ENCODE measurements at places on chromosomes 4 and X.

DNA sequence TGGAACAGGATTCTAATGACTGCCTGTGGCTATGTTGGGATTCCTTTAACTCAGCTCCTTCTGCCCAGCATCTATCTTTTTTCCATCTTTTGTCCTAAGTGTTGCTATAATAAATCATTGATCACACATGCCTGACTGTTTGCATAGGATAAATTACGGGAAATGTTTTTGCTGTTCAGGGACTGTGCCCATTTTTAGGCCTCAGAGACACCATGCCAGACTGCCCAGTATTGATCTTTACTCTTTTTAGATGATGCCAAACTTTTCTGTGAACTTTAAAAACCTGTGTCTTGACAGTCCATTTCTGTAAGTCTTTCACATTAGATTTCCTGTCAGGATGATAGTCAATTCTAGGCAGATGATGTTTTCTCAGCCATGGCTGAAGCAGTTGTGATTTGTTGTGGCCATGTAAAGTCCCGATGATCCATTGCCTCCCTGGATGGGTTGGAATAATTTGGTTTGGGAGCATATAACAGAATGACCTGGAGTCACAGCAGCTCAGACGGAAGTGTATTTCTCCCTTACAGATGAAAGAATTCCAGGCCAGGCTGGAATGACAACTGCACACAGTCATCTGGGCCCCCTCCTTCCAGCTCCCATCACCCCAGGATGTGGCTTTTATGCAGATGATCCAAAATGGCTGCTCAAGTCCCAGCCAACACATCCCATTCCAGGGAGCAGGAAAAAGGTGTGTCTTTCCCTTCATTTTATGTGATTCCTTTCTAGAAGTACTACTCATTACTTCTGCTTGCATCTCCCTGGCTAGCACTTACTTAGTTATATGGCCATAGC is 3.4 kb downstream of the HTT-AS start:
- H3K36me3 ChIP-seq = no peaks in the 10 kb centered on the region
- no peak overlapping the region for H3K4me3 ChIP-seq
- no peaks in the 10 kb centered on the region for H3K27me3 ChIP-seq
- peaks cover 8% of the 10 kb centered on the region for H3K4me1 ChIP-seq

DNA sequence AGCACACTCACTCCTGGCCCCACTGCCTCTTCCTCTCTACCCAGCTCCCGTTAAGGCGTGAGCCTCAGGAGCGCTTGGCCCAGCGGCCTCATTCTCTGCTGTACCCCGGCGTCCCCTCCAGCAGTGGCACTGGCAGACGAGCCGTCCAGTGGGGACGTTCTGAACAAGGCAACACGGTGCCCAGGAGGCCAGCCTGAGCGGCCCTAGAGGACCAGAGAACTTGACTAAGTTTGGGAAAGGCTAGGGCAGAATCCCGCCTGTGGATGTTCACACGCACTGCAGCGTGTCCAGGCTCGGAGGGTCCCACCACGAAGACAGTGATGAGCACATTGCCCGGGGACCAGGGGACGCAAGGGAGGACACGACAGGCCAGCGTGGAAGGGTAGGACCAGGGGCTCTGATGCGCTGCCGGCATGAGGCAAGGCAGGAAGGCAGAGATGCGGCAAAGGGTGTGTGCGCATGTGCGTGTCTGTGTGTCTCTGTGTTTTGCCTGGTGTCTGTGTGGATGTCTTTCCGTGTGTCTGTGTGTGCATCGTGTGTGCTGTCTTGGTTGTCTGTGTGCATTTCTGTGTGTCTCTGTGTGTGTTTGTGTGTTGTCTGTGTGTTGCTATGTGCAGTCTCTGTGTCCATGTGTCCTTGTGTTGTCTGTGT is 89.4 kb downstream of the ABLIM2 start:
- DNase-seq = no peak
- H3K4me3 ChIP-seq = no peak overlapping the region
- H3K27me3 ChIP-seq = no peaks in the 10 kb centered on the region
- no peak overlapping the region for H3K27ac ChIP-seq

DNA sequence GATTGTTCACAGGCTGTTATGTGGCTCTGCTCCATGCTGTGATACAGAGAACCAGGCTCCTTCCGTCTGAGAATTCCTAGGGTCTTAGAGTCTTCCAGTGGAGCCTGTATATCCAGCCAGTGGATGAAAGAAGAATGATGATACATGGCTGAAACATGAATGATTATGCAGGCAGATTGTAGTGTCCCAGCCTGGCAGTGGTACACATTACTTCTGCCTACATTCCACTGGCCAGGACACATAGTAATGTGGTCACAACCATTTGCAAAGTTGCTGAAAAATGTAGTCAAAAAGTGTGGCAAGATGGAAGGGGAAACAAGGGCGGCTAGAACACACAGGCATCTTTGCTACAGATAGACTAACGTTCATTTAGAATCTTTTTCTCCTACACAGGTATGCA is 4.5 kb upstream of the GBA3 start:
- H3K27ac ChIP-seq = no peak overlapping the region
- no peaks in the 10 kb centered on the region for H3K4me1 ChIP-seq

- no peak overlapping the region for H3K27ac ChIP-seq
- no peaks in the 10 kb centered on the region for H3K27me3 ChIP-seq
- H3K4me3 ChIP-seq = no peak overlapping the region
- no peaks in the 10 kb centered on the region for H3K36me3 ChIP-seq
Observed at GRCh38 chr4:124640022-124640730, 72.4 kb downstream of the ANKRD50 start.

GRCh38 chrX:25002661-25003020 is 13.1 kb downstream of the ARX start:
- DNase-seq = no peak
- H3K27me3 ChIP-seq = no peaks in the 10 kb centered on the region
- no peaks in the 10 kb centered on the region for H3K4me1 ChIP-seq

GRCh38 chr4:169070071-169070894 is 60.2 kb upstream of the CBR4 start:
- H3K4me3 ChIP-seq = no peak overlapping the region
- H3K27ac ChIP-seq = no peak overlapping the region
- no peaks in the 10 kb centered on the region for H3K36me3 ChIP-seq
- no peaks in the 10 kb centered on the region for H3K27me3 ChIP-seq
- H3K4me1 ChIP-seq = no peaks in the 10 kb centered on the region

GRCh38 chr4:77074981-77075855 is 571 bp downstream of the CCNI start:
- DNase-seq = peak; percentile 73
- peaks cover 17% of the 10 kb centered on the region for H3K4me1 ChIP-seq
- peak overlapping the region; percentile 99 for H3K4me3 ChIP-seq
- H3K27me3 ChIP-seq = no peaks in the 10 kb centered on the region
- no peaks in the 10 kb centered on the region for H3K36me3 ChIP-seq

- no peaks in the 10 kb centered on the region for H3K27me3 ChIP-seq
- H3K4me1 ChIP-seq = no peaks in the 10 kb centered on the region
- H3K27ac ChIP-seq = no peak overlapping the region
- DNase-seq = no peak
- H3K36me3 ChIP-seq = no peaks in the 10 kb centered on the region
Observed at GRCh38 chrX:404656-405055, 17.9 kb upstream of the PPP2R3B start.

GRCh38 chr4:42626629-42627146 is 30.2 kb downstream of the ATP8A1 start:
- no peaks in the 10 kb centered on the region for H3K27me3 ChIP-seq
- H3K4me1 ChIP-seq = peaks cover 5% of the 10 kb centered on the region
- no peak overlapping the region for H3K27ac ChIP-seq
- no peak overlapping the region for H3K4me3 ChIP-seq

GRCh38 chrX:70219938-70220764 is 14.3 kb upstream of the AWAT1 start:
- no peak overlapping the region for H3K27ac ChIP-seq
- H3K4me3 ChIP-seq = no peak overlapping the region
- no peaks in the 10 kb centered on the region for H3K4me1 ChIP-seq
- no peaks in the 10 kb centered on the region for H3K27me3 ChIP-seq

DNA sequence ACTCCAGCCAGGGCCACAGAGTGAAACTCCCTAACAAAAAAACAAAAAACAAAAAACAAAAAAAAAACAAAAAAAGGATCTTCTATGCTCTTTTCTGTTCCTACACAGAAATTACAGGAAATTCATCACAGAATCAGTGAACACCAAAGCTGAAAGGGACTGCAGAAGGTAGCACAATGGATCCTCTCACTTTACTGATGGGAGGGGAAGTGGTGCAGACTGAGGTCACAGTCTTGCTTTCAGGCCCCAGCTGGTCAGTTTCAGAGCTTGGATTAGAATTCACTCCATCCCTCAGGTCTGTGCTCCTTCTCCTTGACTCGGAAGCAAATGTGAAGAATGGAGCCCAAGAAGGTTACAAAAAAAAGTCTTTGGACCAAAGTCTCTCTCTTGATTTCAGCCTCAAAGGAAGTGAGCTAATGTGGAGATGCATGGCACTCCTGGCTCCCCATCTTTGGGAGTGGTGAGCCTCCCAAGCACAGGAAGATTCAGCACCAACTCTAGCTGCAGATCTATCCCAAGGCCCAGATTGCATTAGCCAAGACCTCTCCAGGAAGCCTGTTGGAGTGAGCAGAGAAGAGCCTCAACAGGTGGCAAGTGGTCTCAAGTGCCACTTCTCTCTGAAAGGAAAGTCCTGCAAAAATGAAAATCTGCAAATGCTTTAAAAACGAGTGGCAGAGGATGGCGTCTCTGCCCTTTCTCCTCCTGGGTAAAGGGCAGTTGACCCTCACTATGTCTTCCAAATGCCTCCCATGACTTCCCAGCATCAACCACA is 176.0 kb downstream of the MAML3 start:
- H3K27me3 ChIP-seq = no peaks in the 10 kb centered on the region
- no peak overlapping the region for H3K4me3 ChIP-seq
- H3K27ac ChIP-seq = no peak overlapping the region
- peaks cover 25% of the 10 kb centered on the region for H3K4me1 ChIP-seq
- no peaks in the 10 kb centered on the region for H3K36me3 ChIP-seq
- DNase-seq = no peak

- no peaks in the 10 kb centered on the region for H3K36me3 ChIP-seq
- H3K4me1 ChIP-seq = no peaks in the 10 kb centered on the region
- no peaks in the 10 kb centered on the region for H3K27me3 ChIP-seq
- no peak overlapping the region for H3K27ac ChIP-seq
- DNase-seq = no peak
Observed at GRCh38 chr4:83917572-83917971, 381.7 kb downstream of the GPAT3 start.

DNA sequence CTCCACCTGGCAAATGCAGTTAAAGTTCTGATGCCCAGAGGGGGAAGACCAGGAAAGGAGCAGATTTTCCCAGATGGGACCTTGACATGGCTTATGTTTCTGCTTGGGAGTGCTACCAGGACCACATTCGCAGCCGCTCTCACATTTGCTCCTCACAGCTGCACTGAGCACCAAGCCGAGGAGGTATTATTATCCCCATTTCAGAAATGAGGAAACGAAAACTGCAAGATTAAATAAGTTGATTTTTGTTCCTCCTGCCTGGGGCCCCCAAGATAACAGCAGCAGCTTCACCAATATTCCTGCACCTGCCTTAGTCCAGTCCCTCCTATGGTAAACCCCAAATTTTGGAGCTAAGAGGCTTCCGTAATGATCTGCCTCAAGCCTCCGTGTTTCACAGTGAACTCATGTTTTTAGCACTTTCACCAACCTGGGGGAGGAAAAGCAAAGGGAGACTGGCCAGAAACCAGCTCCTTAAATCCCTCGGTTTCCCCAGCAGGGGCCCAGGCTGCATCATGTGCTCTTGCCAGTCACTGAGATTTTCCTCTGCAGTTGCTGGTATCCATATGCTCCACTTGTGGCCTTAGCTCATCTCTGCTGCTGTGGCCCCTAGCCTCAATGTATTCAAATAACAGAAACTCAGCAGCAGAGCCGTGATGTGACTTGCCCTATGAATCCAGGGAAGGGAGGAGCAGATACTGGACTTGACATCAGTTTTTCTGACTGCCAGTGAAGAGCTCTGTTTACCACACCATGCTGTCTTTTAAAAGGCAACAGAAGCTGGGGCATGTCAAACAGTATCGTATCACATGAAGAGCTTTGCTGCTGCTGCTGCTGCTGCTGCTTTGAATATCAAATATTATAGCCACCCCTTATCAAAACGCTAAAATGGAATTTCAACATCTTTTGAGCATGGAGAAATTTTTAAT is 95.5 kb upstream of the KLHL13 start:
- H3K27ac ChIP-seq = no peak overlapping the region
- no peaks in the 10 kb centered on the region for H3K27me3 ChIP-seq
- H3K36me3 ChIP-seq = no peaks in the 10 kb centered on the region
- DNase-seq = no peak
- no peak overlapping the region for H3K4me3 ChIP-seq

- H3K36me3 ChIP-seq = no peaks in the 10 kb centered on the region
- no peaks in the 10 kb centered on the region for H3K4me1 ChIP-seq
- no peaks in the 10 kb centered on the region for H3K27me3 ChIP-seq
- H3K4me3 ChIP-seq = no peak overlapping the region
Observed at GRCh38 chr4:25807102-25807728, 55.6 kb downstream of the SEL1L3 start.

DNA sequence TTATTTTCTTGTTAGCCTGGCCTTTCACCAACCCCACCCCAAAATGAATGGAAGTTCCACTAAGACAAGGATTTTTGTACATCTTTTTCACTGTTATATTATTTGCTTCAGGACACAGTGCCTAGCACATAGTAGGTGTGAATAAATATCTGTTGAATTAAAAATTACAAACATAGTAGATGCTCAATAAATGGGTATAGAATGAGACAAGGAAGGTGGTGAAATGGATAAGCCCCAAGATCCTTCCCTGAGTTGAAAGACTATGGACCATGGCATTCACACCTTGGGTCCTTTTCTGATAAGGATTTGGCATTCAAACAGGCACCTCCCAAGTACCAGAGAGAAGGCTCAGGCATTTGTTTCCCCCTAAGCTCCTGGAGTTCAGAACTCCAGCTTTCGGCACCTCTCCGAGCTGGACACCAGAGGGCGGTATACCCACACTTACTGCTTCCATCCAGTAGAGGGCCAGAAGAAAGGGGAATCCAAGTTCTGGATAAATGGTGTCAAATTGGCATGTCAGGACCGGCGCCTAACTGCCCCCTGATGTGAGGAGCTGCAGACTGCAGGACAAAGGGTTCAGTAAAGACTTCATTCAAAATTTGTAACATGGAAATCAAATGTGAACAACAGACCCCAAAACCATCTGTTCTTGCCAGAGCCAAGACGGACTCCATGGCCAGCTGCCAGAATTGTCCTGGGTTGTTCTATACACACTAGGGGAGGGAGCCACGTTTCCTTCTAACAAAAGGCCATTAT is 193.0 kb downstream of the GPC3 start:
- H3K27me3 ChIP-seq = no peaks in the 10 kb centered on the region
- DNase-seq = peak; percentile 77
- H3K27ac ChIP-seq = no peak overlapping the region
- H3K4me3 ChIP-seq = no peak overlapping the region
- no peaks in the 10 kb centered on the region for H3K36me3 ChIP-seq
- H3K4me1 ChIP-seq = no peaks in the 10 kb centered on the region

DNA sequence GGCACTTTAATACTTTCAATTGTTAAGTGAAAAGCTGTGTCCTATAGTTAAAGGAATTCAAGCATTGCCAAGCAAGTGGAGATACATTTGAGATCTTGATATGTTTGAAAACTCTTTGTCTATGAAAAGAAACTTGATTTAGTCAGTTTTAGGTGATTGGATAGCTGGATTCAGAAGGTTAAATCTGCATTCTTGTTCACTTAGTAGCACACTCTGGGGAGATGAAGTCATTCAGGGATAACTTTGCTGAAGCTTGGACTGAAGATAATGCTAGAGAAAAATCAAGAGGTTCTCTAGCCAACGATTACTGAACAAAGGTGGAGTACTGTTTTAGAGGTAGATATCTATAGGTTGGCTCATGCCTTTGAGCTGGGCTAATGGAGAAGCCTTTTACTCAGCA is 90.6 kb downstream of the DCAF8L2 start:
- no peak overlapping the region for H3K4me3 ChIP-seq
- no peaks in the 10 kb centered on the region for H3K27me3 ChIP-seq
- no peaks in the 10 kb centered on the region for H3K4me1 ChIP-seq
- no peak overlapping the region for H3K27ac ChIP-seq
- H3K36me3 ChIP-seq = no peaks in the 10 kb centered on the region

GRCh38 chr4:73870768-73871167 is 1.6 kb downstream of the CXCL1 start:
- H3K27ac ChIP-seq = no peak overlapping the region
- H3K27me3 ChIP-seq = no peaks in the 10 kb centered on the region
- no peak for DNase-seq
- no peaks in the 10 kb centered on the region for H3K36me3 ChIP-seq
- no peak overlapping the region for H3K4me3 ChIP-seq
